ENCODE measurements at places on chromosomes 7 and 10. TPM values are rescaled to one million over a fixed set of nuclear protein-coding genes. Genes with fewer than 3 reads are reported as not detected.
A peak's percentile ranks its signal among the peaks of the same experiment; 100 is the strongest.

- no peak for DNase-seq
Observed at GRCh38 chr7:16178092-16178491, 243.2 kb downstream of the CRPPA start.

DNA sequence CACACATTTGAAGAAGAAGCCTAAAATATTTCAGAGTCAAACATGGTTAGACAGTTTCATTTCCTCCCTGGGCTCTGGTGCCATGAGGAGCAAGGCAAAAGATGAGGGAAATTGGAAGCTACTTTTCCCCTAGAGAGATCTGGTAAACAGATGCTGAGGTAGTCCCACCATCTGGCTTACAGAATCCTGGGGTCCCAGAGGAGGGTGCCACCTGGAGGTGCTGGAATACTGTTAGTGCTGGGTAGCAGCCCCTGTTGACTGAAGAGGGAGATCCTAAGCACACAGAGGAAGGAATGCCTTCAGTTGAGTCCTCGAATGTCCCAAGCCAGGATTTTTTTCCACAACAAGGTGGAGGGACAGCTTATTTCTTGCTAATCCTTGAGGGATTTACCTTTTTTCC, 160.1 kb downstream of the FZD1 start:
- peak; percentile 26 for DNase-seq

- no peak for DNase-seq
Observed at GRCh38 chr10:124002391-124003069, 90.9 kb downstream of the CHST15 start.

DNA sequence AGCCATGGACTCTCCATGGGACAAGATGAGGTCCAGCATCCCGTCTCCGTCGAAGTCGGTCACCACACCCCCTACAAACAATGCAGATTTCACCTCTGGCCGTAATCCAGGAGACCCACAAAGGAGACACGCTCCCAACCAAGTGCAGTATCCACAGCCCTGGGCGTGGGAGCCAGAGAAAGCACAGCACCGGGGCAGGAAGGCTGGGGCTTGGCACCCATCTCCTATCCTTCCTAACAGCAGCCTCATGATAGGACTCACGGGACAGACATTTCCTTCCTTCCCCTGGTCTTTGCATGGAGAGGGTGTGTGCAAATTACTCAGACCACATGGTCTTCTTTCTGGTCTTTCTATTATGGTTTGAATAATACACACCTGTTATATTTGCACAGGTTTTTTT, 46.3 kb downstream of the GOLGA7B start:
- DNase-seq = peak; percentile 41

DNA sequence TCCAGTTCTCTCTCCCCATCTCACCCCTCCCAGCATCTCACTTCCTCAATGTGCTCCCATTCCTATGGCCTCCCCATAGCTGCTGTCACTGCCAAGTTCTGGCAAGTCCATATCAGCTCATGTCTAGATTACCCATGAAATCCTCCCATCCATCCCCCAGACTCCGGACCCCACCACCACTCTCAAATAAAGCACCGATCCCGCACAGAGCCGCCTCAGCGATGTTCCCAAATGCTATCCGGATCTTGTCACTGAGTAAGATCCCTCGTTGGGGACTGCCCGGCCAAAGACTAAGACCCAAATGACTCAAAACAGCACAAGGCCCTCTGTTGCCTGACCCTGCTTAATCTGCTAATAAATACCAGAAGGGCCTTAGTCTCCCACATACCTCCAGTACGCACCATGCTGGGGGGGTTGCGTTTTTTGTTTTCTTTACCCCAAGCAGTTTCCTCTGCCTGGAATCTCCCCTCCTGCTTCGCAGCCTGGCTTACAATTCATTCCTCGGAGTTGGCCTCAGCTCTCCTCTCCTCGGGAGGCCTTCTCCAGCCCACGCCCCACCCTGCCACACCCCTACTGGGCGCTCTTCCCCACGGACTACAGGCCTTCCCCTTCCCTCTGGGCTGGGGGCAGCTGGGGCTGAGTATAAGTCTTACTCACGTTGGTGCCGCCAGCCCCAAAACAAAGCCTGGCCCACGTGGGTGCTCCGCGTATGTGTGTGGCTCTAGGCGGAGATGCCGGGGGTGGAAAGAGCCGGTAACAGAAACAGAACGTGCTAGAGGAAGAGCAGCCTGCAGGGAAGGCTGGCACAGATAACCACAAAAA, 1.8 kb upstream of the DUSP5 start:
- DNase-seq = peak; percentile 74

GRCh38 chr10:75079436-75080083, 31.9 kb upstream of the SAMD8 start:
- no peak for DNase-seq

GRCh38 chr10:45418849-45419675, 45.0 kb downstream of the ALOX5 start:
- peak; percentile 91 for DNase-seq

DNA sequence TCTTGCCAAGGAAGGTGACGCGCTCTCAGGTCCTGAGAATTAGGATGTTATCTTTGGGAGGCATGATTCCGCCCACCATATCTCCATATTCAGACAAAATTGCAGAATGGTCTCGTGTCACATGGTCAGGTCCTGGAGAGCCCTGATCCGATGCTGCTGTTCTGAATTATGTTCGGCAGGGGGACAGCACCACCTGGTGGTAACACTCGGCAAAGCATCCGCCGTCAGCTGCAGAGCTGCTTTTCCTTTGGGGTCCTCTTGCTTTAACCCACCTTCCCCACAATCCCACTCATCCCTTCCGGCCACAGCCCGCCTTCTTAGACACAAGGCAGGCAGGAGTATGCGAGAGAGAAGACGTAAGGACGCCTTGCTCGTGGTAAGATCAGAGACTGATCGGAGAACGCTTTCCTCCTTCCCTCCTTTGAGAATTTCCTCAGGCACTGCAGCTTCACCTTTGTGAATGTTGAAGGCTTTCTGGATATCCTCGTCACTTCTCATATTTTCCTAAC, 327.8 kb upstream of the C7orf33 start:
- peak; percentile 59 for DNase-seq

- DNase-seq = peak; percentile 46
Observed at GRCh38 chr7:148883266-148884048, 634 bp downstream of the EZH2 start.

DNA sequence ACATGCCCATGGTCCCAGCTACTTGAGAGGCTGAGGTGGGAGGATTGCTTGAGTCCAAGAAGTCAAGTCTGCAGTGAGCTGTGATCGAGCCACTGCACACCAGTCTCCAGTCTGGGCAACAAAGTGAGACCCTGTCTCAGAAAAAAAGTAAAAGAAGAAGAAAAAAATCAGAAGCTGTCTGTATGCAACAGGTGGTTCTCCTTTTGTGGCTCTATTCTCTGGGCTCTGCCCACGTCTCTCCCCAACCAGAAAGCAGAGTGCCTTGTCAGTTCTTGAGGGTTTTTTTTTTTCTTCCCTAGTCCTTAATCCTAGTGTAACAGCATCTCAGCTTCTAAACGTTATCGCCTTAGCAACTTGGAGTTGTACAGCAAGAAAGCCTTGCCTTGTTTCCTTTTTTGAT, 89.5 kb downstream of the PRKCQ start:
- no peak for DNase-seq

- DNase-seq = no peak
Observed at GRCh38 chr7:11213266-11213665, 239.6 kb downstream of the PHF14 start.

GRCh38 chr7:137987968-137988367, 13.9 kb downstream of the CREB3L2 start:
- DNase-seq = no peak

GRCh38 chr10:11913079-11913641, 90.0 kb downstream of the PROSER2 start:
- DNase-seq = no peak

GRCh38 chr7:44268671-44269070, 56.7 kb downstream of the CAMK2B start:
- DNase-seq = no peak

GRCh38 chr10:72772031-72772430, 80.1 kb downstream of the MCU start:
- no peak for DNase-seq

- no peak for DNase-seq
Observed at GRCh38 chr7:66167773-66168387, 37.3 kb upstream of the TPST1 start.

DNA sequence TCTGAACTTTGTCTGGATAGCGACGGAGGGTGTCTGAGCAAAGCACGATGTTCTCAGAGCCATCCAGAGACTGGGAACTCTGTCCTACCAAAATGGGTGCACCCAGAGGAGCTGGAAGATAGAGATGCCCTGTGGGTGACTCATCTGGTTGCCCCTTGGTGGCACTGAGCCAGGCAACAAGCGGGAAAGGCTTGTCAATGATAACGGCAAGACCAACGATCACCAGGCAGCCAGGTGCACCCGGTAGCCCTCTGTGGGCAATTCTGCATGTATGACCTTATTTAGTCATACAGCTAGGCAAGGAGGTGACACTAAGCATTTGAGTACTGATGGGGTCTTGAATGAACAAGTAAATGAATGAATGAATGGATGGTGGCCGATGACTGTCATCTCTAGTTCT, 2.8 kb upstream of the ELN start:
- DNase-seq = no peak

- no peak for DNase-seq
Observed at GRCh38 chr10:114545071-114545470, 113.0 kb downstream of the ABLIM1 start.

DNA sequence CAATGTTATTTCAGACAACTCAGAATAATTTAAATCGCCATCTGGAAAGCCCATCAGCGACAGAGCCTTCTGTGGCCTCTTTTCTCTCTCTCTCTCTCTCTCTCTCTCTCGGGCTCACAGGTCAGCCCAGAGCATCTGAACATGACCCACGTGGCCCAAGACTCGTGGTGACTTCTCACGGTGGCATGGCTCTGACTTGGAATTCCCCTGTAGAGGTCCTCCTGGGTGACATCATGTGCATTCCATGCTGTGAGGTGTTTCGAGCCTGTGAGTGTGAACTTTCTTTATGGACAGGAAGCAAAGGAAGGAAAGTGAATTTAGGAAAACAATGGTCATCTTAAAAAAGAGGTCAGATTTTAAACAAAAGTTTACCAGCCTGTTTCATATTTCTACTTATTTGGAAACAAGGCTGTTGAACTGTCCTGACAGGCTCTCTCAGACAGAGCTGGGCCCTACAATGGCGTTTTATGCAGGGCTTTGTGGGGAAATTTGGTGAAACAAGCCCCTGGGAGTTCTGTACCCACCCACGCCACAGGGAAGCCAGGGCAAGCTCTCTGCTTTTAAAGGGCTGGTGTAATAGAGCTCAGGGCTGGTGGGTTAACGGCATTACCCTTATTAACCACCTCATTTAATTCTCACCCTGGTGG, 359.7 kb upstream of the ZNF32 start:
- peak; percentile 35 for DNase-seq

- DNase-seq = no peak
Observed at GRCh38 chr7:55483046-55483445, 89.3 kb downstream of the VOPP1 start.

DNA sequence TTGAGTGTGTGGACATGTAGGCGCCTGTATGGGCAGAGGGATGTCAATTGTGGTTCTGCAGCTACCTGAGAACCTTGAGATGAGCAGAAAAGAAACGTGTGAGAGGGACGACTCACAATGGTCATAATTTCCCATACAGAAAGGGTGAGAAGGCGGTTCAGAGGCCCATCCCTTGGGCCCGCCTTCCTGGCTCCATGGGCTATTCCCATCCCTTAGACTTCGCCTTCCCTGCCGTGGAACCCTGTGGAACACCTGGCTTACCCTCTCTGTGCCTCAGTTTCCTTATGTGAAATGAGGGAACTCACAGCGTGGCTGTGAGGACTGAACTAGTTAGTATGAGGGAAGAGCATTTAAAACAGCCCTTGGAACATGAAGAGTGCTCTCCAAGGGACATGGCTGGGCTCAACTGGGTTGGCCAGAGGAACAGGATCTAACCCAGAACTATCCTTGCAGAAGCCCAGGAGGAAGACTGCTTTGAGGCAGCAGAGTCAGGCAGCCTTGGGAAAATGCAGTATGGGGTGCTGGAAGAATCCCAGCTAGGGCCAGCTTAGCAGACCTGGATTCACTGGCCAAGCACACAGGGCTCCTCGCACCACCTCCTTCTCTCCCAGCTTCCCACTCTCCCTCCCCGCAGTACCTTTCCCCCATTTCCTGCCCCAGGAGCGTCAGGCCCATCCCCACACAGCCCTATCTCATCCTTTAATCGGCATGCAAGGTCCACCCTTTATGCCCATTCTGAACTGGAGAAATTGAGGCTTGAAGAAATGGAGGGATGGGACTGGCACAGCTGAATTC, 11.1 kb upstream of the ZMIZ1 start:
- DNase-seq = no peak

DNA sequence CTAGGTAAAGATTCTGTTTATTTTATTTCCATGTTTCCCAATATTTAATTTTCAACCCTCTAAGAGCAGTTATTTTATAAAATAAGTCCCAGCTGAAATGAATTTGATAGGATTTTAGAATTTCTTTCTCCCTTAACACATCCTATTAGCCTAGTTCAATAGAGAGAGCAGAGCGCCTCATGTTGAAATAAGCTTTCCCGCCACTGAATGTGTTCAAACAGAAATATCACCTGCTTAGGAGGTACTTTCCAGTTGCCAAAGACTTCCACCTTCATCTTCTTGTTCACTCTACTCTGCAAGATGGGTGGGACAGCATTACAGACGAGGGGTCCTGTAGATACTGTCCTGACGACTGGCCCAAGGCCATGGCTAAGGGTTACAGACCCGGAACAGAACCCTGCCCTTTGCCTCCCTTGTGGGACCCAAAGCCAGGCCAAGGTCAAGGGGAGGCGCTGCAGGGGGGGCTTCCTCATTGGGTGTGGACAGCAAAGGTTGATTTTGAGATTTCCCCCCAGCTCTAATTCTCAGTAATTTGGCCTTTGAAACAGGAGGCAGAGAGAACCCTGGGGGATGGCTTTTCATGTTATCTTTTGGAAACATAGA, 62.0 kb downstream of the PARP12 start:
- no peak for DNase-seq

DNA sequence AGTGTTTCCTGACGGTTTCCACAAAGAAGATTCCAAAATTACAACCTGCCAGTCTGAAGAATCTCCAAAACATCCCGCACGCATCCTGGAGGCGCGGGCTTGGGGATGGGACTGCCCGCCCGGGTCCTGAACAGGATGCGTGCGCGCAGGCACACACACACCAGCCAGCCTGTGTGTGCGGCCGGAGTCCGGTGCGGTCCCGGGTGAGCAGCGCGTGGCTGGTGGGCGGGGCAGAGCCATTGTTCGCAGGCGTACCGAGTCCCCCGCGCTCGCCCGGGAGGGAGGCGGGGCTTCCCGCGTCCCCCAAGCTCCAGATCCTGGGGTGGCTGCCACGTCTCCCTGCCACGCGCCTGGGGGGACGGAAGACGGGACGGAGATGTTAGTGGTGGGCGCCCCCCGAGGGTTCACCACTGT, 675 bp upstream of the SCD start:
- peak; percentile 80 for DNase-seq

GRCh38 chr7:108810756-108811385, 241.2 kb downstream of the DNAJB9 start:
- no peak for DNase-seq

GRCh38 chr7:112383671-112384417, 66.4 kb upstream of the IFRD1 start:
- DNase-seq = no peak

The CYP2C19 gene
- total RNA-seq = not detected

The IL15RA gene
- 12.4 TPM for total RNA-seq

The RTKN2 gene
- 0.09 TPM for total RNA-seq

The SRRM3 gene
- 21.8 TPM for total RNA-seq

The COX19 gene
- 7.7 TPM for total RNA-seq
